CD4-positive, alpha-beta T cell treated with Interleukin-12 subunit alpha and Interleukin-12 subunit beta, for 1 hour (primary cell): ENCODE measurements at places on chromosomes 11 and 22.

GRCh38 chr11:117022526-117022925 is 75.7 kb downstream of the SIK3 start:
- DNase-seq = peak; percentile 60

DNA sequence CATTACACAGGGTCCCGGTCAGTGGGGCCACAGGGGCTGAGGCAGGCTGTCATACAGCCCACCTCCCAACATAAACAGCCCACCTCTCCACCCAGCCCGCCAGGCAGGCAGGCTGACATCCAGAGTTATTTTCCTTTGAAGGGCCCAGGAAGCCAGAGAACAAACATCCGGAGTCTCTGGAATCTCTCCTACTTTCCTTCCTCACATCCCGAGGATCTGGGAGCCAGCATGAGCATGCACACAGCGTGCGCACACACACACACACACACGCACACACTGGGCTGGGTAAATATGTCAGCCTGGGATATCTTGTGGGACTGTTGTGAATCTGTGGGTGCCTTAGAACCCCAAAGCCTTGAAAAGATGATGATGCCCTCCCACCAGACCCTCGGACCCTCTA is 55.4 kb downstream of the PDE2A start:
- no peak for DNase-seq

DNA sequence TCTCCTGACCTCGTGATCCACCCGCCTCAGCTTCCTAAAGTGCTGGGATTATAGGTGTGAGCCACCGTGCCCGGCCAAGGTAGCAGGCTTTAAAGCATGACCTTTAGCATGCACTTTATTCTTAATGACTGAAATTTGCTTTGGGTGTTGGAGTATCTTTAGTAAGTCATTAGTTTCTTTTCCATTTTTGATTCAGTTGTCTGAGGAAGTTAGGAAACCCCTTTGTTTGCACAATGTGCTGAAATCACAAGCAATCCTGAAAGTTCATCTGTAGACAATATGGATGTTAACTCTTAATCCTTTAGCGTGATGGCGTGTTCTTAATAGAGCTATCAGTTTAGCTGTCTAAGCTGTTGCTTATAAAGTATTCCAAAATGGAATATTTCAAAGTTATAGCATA is 16.8 kb downstream of the SDHD start:
- DNase-seq = no peak

DNA sequence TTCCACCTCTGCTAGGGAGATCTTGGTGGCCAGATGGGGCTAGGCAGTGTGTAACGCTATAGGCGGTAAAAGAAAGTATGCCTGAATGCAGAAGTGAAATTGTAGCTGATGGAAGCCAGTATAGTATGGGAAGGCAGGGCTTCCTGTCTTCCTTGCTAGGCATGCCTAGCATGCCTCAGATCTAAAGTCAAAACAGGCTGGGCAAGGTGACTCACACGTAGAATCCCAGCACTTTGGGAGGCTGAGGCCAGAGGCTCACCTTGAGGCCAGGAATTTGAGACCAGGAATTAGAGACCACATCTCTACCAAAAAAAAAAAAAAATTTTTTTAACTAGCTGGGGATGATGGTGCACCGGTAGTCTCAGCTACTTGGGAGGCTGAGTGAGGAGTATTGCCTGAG is 281.7 kb upstream of the MTNR1B start:
- no peak for DNase-seq

DNA sequence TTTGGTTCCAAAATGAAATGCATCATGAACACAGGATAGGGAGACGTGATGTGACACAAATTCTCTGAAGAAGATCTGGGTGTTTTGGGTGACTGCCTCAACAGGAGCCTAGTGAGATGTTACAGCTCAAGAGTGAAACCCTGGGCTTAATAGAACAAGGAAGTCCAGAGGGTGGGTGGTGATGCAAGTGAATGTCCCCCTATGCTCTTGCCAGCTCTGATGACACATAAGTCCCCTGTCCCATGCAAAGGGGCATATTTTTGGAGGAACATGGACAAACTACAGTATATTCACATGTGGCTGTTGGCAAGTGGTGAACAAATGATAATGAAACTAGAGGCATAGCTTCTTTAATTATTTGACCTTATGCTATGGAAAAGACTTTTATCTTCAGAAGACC is 9.2 kb downstream of the CRTAM start:
- DNase-seq = no peak

GRCh38 chr11:108025387-108026080 is 16.8 kb downstream of the CUL5 start:
- DNase-seq = no peak
